ENCODE measurements at places on chromosomes 5 and 9.

DNA sequence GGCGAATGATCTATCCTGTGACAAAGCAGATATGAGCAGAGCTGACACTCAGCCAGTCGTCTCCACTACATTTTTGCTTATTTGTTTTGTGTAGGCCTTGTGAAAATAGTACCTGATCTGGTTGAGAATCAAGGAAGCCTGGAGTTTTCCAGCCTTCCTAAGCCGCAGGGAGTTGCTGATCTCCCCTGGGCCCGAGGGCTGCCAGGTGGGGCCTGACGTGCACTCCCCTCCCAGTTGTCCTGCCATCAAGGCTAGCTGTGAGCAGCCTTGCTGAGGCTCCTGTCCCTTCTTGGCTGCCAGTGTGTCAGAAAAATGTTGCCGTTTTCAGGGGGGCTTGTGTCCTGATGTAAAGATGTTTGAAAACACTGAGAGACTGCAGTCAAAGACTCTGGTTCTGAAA, 102.4 kb downstream of the SMARCA2 start:
- DNase-seq, result no peak

DNA sequence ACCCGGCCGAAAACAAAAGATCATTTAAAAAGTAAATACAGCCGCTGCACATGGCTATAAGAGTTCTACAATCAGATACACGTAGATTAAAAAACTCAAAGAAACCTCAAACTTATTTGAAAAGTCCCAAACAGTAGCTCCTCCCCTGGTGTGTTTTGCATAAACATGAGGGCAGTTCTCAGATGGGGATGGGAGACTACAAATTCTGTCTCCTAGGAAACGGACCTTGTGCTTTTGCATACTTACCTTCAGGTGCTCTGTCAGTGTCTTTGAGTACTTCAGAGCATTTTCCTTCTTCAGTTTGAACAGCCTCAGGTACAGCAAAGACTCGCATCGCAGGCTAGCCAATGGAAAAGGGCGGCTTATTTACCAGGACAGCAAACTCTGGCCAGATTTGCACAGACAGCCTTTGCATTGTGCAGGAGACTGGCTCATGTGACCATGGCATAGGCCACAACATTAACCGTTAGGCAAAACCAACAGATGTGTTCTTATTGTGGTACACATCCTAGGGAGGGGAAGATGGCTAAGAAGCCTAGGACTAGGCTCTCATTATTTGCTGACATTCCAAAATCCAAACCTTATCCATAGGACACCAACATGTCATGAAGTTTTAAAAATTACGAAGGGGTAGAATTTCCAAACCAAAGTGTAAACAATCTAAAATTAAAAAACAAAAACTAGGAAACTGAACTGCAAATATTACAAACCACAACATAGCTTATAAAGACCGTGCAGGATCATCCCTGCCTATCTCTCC, 12.8 kb downstream of the LEAP2 start:
- no peak for DNase-seq

- DNase-seq, result no peak
Observed at GRCh38 chr9:84340535-84340934, at the start of gene SLC28A3. Gene SLC28A3, minus strand, starts transcription at chr9:84340758. Its CDS starts 125 bp downstream, at chr9:84340633.

GRCh38 chr9:1171546-1171945, 121.4 kb downstream of the DMRT2 start:
- no peak for DNase-seq

DNA sequence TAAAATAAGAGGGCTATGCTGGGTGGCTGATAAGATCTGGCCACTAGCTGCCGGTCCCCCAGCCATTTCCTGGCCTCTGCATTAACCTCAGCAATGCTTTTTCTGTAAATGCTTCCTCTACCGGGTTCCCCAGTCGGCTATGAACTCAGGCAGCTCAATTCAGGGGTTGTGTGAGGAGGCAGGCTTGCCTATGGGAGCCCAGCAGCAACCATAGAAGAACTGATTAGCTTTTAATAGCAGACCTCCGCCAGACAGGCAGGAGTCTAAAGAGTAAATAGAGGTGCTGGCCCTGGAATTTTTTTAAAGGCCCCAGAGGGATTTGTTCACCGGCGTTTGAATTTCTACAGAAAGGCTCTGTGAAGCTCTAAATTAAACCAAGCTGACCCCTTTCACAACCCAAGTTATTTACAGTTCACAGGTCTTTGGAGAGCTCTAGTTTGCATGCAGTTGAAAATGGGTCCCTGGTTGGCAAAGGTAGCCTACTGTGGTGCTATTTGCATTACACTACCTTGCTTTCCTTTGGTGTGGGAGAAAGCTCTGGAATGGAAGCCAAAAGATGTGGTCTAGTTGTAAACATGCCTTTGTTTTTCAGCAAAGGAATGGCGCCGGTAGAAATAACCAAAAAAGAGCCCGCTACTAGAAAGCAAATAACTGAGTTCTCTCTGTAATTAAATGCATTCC, 289.7 kb upstream of the SEMA6A start:
- no peak for DNase-seq

GRCh38 chr5:157335534-157336422, 69.9 kb downstream of the CYFIP2 start:
- DNase-seq, result no peak

- no peak for DNase-seq
Observed at GRCh38 chr5:68233075-68233474, 17.5 kb downstream of the PIK3R1 start.

Measured in GM18507 (cell line).